ENCODE measurements at places on chromosomes 13 and 19. TPM values are rescaled to one million over a fixed set of nuclear protein-coding genes. Genes with fewer than 3 reads are reported as not detected.

GRCh38 chr19:10453852-10454251 lies 33.5 kb downstream of the PDE4A start:
- H3K27me3 ChIP-seq: no peaks in the 10 kb centered on the region
- H3K27ac ChIP-seq: no peak overlapping the region
- H3K4me3 ChIP-seq: no peak overlapping the region
- DNase-seq: no peak
- peaks cover 6% of the 10 kb centered on the region for H3K36me3 ChIP-seq

- no peaks in the 10 kb centered on the region for H3K36me3 ChIP-seq
- no peaks in the 10 kb centered on the region for H3K4me1 ChIP-seq
- H3K27ac ChIP-seq: no peak overlapping the region
- no peak overlapping the region for H3K4me3 ChIP-seq
- H3K27me3 ChIP-seq: no peaks in the 10 kb centered on the region
Observed at GRCh38 chr13:30149248-30149647, 158.1 kb downstream of the KATNAL1 start.

GRCh38 chr19:50479761-50480251 lies 3.2 kb upstream of the GARIN5A start:
- no peaks in the 10 kb centered on the region for H3K27me3 ChIP-seq
- no peak overlapping the region for H3K27ac ChIP-seq
- DNase-seq: no peak
- peaks cover 25% of the 10 kb centered on the region for H3K4me1 ChIP-seq

DNA sequence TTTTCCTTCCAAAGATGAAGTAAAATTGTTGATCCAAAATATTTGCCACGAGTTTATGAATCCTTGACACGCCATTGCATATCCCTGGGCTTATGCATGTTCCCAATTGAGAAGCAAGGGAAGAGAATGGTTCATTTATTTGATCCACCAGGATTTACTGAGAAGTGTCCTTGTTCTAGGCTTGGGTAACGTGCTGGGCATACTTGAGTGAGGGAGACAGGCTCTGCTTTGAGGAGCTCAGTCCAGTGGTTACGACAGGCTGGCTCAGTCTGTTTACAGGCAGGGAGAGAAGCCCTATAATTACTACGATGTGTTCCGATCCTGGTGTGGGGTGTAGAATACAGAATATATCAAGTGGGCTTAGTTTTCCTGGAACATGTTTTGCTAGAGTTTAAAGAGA lies 6.3 kb upstream of the PNMA8C start:
- no peaks in the 10 kb centered on the region for H3K36me3 ChIP-seq
- no peak for DNase-seq
- H3K4me3 ChIP-seq: no peak overlapping the region
- H3K4me1 ChIP-seq: no peaks in the 10 kb centered on the region
- no peaks in the 10 kb centered on the region for H3K27me3 ChIP-seq

- no peak for DNase-seq
- no peak overlapping the region for H3K4me3 ChIP-seq
- no peaks in the 10 kb centered on the region for H3K27me3 ChIP-seq
- no peak overlapping the region for H3K27ac ChIP-seq
Observed at GRCh38 chr13:95426631-95427030, 125.4 kb upstream of the ABCC4 start.

DNA sequence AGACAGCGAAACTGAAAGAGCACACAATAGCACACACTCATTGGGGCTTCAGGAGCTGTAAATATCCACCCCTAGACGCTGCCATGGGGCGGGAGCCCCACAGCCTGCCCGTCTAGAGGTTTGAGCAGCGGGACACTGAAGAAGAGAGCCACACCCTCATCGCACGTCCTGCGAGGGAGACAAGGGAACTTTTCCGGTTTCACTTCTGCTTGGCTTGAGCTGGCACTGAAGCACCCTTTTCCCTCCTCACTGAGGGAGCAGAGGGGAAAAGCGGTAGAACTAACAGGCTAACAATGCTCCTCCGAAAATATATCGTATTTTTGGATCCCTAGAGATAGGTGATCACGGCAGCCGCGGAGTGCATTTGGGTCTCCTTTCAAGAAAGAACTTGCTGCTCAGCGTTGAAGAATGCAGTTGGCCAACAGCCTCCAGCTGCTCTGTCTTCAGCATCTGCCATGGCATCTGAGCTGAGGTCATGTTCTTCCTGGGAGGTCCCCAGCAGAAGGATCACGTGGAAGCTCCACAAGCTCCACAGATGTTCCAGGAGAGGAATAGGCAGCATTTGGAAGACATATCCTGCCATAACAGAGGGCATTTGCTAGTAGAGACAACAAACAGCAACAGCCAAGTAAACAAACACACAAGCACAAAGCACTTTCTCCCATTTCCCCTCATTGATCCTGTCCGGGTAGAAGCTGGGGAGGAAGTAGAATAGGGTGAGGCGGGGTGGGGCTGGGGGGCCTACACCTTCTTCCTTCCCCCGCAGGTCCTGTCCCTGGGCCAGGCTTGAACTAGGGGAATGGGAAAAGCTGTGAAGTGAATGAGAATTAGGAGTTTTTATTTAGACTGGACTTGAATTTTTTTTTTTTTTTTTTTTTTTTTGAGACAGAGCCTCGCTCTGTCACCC lies 44.8 kb upstream of the ALOX5AP start:
- H3K4me1 ChIP-seq: no peaks in the 10 kb centered on the region
- DNase-seq: peak; percentile 81

DNA sequence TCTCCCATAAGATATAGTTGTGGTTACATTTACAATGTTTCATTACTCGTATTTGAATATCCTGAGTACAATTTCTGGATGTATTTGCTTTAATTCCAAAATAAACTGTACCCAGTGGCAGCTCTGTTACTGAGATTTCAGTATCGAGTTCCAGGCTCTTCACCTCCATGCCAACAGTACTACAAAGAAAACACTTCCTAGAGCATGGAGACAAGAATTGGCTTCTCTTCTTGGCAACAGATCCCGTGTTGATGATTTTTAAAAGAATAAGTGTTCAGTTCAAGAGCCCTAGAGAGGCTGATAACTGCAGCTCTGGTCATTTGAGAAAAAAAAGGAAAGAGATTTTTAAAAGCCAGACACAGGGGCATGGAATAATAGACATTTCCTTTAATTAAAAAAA lies 302.8 kb downstream of the EFNB2 start:
- DNase-seq: no peak
- no peaks in the 10 kb centered on the region for H3K36me3 ChIP-seq
- no peaks in the 10 kb centered on the region for H3K4me1 ChIP-seq

DNA sequence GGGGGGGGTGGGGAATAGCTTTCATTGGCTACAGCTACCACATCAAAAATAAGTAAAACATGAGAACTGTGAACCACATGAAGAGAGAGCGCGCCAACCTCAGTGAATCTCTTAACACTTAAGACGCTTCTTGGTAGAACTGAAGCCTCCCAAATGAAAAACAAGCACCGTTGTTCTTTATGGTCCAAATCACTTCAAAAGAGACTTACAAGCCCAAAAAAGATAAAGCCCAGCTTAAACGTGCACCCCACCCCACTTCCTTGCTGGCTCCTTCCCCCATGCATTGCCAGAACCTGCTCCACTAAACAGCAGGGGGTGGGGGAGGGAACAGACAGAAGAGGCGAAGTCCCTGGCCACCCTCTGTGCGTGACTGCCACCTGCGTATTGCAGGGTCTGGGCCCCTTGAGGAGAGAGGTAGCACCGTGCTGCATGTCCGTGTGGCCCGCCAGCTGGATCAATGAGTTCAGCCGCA lies 479.1 kb downstream of the FOXO1 start:
- no peaks in the 10 kb centered on the region for H3K36me3 ChIP-seq
- no peak overlapping the region for H3K27ac ChIP-seq
- H3K27me3 ChIP-seq: no peaks in the 10 kb centered on the region

DNA sequence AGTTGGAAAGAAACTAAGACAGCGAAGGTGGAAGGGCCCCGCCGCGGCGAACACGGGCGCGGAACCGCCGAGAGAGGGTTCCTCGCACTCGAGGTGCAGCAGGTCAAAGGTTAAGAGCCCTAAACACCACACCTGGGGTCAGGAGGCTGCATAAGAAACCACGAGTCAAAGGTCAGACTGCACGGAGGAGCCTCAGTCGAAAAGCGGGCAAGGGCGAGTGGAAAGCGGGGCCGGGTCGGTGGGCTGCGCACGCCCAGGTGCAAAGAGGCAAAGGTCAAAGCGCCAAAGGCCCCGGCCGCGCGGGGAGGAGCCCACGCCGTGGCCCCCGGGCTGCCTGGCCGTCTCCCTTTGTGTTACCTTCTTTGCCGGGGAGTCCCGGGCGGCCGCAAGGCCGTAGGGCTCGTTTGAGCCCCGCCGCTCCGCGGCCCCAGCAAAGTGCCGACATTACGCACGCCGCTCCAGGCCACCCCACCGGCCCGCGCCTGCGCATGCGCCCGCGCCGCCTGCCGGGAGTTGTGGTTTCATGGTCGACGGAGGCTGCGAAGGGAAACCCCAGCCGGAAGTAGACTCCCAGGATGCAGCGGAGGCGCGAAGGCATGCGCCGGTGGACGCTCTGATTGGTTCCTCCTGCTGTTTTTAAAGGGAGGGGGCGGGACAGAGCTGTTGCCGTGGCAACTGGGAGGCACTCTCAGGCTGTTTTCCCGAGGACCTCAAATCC lies at the start of gene POLRMT:
POLRMT (minus strand) TSS at position 470 of the 718 bp plus-strand sequence; CDS start at position 445, 25 bp downstream.
- no peaks in the 10 kb centered on the region for H3K27me3 ChIP-seq
- DNase-seq: peak; percentile 99
- peaks cover 10% of the 10 kb centered on the region for H3K36me3 ChIP-seq
- H3K4me1 ChIP-seq: no peaks in the 10 kb centered on the region
- H3K4me3 ChIP-seq: peak within 1 kb of the TSS; percentile 92

DNA sequence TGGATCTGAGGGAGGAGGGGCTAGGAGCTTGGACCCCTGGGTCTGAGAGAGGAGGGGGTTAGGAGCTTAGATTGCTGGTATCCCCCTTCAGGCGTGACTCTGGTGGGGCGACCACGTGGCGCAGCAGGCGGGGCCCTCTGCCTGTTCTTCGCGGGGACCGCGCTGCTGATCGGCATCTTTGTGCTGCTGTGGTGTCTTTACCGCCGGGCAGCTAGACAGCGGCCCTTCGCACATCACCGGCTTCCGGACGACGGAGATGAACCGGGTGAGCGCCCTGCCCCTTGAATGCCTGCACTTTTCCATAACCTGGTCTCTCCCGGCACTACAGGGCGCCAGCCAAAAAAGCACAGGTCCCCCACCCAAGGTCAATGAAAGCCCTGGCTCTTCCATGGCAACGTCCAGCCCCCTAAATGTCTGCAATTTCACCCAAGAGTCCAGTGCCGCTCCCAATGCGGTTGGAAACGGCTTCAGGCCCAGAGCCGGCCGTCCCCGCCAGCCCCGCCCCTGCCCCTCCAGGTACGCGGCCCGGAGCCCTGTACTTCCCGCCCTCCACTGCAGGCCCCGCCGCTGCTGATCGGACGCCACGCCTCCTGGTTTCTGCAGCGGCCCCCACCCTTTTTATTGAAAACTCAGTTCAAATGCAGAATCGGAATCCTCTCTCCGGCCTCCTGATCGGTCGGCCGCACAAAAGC lies 2.8 kb downstream of the GFY start:
- no peaks in the 10 kb centered on the region for H3K4me1 ChIP-seq
- DNase-seq: no peak
- peaks cover 65% of the 10 kb centered on the region for H3K27me3 ChIP-seq
- H3K4me3 ChIP-seq: no peak overlapping the region

DNA sequence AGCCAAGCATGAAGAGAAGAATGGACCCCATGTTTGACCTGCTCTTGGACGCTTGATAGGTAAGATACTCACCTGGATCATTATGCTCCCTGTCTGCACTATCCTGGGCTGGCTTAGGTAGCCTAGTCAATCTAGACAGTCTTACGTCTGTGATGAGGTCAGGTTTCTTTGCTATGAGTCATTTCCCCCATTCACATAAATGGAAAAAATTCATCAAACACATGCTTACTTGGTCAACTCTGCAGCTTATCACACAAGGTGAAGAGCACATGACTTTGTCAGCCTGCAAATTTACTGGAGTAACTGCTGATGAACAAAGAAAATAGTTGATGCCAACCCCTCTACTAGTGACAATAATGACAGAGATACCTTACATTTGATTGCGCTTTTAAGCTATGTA lies 170.0 kb downstream of the NUFIP1 start:
- H3K4me1 ChIP-seq: no peaks in the 10 kb centered on the region
- no peak overlapping the region for H3K27ac ChIP-seq
- no peak overlapping the region for H3K4me3 ChIP-seq
- no peak for DNase-seq
- no peaks in the 10 kb centered on the region for H3K36me3 ChIP-seq
- H3K27me3 ChIP-seq: no peaks in the 10 kb centered on the region

DNA sequence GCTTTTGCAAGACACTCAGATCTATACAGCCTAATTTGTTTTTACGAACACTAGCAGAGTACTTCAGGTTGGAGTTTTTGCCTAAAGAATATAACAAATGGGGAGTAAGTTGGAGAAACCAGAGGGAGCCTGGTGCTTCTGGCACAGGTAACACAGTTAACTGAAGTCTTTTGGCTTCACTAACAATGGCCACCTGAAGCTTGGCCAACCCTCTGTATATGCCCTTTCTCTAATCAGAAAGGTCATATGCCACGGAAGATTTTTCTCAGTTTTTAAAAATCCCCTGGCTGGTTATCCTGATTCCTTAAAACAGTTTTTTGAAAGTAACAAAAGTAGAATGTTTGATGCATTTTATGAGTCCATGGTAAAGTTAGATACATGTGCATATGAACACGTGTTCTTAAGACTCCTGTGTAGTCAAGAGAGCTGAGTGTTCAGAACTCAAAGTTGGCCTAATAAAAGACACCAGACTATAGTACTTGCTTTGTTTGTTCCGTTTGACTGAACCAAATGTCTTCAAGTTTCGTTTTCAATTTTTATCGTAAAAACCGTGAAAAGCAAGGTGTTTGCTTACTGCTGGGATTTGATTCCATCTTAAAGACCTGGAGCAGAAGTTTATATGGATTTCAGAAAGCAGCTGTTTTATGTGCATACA lies 137.5 kb downstream of the KCNRG start:
- no peaks in the 10 kb centered on the region for H3K27me3 ChIP-seq
- no peak overlapping the region for H3K27ac ChIP-seq
- no peaks in the 10 kb centered on the region for H3K36me3 ChIP-seq
- no peaks in the 10 kb centered on the region for H3K4me1 ChIP-seq
- peak overlapping the region; percentile 16 for H3K4me3 ChIP-seq

The PDE4C gene
- 1.4 TPM for total RNA-seq

The OR7C1 gene
- not detected for total RNA-seq

The IGFL2 gene
- not detected for total RNA-seq

The DGKH gene
- total RNA-seq: 6.6 TPM

The GALP gene
- total RNA-seq: not detected

The PRTN3 gene
- not detected for total RNA-seq

The SLC5A5 gene
- not detected for total RNA-seq

The SPART gene
- 36.3 TPM for total RNA-seq

The CYP2A7 gene
- total RNA-seq: not detected
